ENCODE measurements at places on chromosomes 5 and 9.

- no peak for DNase-seq
These were observed 5.4 kb downstream of the NACC2 start for GRCh38 chr9:136089697-136090045.

DNA sequence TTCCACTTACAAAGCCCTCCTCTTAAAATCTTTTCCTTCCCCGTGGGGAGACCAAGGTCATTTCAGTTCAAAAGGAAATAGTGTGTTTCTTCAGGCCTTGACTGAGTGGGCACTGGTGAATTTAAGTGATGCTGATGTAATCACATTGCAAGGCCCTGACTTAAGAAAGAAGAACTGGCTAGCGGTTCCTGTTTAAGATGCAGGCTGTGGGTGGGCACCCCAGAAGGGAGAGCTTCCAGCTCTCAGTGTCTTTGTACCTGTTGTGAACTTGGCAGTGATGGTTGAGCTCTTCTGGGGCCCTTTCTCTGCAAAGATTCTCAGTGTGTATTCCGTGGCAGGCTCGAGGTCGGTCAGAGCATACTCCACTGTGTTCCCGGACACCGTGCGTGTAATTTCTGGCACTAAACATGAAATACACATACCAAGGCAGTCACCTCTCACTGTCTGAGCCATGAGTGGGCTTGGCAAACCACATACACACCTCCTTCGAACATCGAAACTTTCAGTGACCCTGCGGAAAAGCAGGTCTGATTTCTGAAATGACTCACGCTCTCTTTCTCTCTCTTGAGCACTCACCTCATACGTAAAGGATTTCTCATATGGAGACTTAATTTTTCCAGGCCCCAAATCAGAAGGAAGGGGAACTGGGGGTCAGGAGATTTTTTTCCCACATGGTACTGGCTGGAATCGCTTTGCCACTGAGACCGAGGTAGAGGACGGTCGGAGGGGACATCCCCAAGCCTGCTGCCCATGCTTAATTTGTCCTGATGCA lies 81.9 kb downstream of the TNC start:
- no peak for DNase-seq

DNA sequence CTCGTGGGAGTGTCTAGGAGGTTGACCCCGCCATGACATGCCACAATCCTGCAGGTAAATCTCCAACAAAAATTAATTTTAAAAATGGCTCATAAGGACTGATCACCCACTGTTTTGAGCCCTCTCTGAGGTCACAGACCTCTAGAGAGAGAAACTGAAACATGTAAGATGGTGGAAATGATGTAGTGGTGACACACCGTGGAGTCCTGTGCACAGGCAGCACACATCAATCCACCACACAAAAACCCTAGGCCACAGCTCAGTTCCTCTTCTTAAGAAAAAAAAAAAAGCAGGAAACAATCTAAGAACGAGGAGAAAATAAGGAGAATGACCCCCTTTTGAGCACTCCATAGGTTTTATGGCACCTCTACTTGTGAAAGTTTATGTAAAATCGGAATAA lies 93.8 kb upstream of the FAM120A start:
- DNase-seq: no peak

DNA sequence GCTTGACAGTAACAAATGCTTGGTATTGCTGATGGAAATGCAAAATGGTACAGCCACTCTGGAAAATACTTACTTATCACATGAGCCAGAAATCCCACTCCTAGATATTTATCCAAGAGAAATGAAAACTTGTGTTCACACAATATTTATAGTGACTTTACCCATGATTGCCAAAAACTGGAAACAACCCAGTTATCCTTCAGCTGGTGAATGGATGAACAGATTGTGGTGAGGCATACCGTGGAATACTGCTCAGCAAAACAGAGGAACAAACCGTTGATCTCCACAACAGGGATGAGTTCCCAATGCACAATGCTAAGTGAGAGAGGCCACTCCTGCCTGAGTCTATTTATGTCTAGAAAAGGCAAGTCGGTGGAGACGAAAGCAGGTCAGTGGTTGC lies 40.5 kb upstream of the LRRC14B start:
- no peak for DNase-seq

- DNase-seq: no peak
These were observed 247.5 kb downstream of the DOCK8 start for GRCh38 chr9:462121-462520.

DNA sequence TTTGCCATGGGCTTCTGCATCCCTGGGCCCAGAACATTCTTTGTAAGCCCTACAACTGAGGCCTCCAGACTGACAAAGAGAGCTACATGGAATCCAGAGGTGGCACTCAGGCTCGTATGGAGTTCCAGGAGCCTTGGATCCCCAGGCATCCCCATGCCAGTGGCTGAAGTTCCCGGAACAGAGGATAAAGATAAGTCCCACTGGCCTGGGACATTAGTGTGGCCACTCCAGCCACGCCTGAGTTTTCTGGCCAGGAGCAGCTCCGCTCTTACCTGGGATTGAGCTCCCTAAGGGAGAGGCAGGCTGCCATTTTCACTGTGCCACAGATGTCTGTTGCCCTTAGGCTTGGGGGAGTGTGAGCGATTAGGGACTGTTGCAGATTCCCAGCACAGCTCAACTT lies 656.3 kb upstream of the FAM174A start:
- no peak for DNase-seq

DNA sequence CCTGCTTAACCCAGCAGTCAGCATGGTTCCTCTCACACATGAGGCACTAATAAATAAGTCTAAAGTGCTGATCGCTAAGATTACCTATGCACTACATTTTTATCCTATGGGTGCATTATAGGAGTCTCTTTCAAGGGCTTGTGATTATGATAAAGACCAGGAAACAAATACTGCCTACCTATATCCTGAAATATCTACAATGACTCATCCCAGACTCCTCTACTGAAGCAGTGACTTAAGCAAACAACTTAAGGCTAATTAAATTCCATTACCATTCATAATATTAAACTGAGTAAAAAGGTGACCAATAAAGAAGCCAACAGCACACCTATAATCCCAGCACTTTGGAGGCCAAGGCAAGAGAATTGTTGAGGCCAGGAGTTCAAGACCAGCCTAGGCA lies 338.4 kb downstream of the DNAH5 start:
- DNase-seq: peak; percentile 27

- no peak for DNase-seq
These were observed 808.4 kb downstream of the CDH18 start for GRCh38 chr5:19179571-19179970.

- no peak for DNase-seq
These were observed 287.9 kb downstream of the MSX2 start for GRCh38 chr5:175012267-175012666.

DNA sequence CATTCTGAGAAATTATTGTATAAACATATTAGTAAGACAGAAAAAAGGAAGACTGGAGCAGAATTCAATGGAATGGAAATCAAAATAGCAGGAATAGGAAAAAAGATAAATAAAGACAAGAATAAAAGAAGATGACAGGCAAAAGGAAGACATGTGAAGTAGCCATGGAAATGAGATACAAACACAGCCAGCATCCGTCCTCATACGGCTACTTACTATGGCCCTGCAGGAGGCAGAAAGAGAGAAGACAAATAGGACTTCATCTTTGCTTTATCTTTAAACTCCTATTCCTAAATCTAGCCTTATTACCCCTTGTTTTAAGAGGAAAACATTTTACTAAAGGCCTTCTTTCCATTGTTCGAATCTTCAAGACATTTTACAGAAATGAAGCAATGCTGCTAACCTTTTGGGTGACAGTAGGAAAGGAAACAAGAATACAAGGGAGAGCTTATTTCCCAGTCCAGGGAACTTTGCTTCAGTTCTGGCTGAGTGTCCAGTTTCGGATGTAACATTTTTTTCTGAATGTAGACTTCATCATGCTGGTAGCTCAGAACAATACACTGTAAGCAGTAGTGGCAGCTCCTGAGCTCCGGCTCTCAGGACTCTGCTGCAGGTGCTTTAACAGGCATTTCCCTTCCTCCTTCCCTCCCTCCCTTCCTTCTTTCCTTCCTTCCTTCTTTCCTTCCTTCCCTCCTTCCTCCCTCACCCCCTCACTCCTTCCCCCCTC lies 106.4 kb upstream of the SLC12A2 start:
- DNase-seq: no peak

- no peak for DNase-seq
These were observed 323.9 kb upstream of the RORB start for GRCh38 chr9:74173284-74173683.

GRCh38 chr5:61817472-61818326 lies 485.6 kb downstream of the ZSWIM6 start:
- peak; percentile 15 for DNase-seq

DNA sequence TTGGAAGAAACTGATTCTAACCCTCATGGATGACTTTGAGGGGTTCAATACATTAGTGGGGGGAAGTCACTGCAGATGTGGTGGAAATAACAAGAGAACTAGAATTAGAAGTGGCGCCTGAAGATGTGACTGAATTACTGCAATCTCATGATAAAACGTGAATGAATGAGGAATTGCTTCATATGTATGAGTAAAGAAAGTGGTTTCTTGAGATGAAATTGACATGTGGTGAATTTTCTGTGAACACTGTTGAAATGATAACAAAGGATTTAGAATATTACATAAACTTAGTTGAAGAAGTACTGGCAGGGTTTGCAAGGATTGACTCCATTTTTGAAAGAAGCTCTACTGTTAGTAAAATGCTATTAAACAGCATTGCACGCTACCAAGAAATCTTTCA lies 113.0 kb downstream of the UGCG start:
- no peak for DNase-seq

DNA sequence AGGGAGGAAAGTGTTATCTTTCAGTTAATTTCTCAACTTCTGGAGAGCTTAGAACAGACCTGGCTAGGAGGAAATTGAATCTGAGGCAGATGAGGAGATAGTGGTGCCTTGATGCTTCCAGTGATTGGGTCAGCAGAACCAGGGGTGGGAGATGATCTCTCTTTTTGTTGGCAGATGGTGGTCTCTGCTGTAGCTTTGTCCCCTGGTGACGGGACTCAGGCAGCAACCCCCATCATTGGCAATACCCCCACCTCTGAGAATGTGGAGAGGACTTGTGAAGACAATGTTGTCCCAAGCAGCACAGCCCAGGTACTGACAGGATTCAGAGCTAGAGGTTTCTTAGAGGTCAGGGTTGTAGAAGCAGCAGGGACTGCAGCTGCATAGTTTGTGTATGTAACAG lies 3.7 kb upstream of the PDCD6 start:
- DNase-seq: no peak

DNA sequence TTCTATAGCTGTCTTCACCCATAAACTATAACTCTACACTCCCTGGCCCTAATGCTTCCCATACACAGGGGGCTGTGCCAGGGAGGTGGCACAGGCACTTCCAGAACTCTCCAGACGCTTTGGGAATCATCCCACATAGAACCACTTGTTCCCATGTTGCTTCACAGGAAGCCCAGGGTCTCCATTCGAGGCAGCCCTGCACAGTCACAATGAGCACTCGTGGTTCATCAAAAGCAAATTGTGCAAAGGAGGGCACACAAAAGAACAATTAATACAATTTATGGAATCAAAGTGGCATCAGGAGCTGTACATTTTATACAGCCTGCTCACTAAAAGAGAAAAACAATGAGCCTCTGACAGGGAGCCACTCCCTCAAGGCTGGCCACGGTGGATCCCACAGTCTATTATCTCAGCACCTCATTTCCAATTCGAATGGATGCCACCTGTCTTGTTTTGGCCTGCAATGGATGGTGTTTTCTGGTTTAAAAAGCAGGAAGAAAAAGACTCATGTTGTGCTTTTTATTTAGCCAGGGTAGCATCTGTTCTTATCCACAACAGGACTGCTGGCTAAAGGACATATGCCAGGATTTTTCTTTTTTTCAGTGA lies 354.8 kb downstream of the ENC1 start:
- DNase-seq: no peak

GRCh38 chr5:14753292-14753691 lies 88.8 kb downstream of the OTULIN start:
- DNase-seq: no peak

DNA sequence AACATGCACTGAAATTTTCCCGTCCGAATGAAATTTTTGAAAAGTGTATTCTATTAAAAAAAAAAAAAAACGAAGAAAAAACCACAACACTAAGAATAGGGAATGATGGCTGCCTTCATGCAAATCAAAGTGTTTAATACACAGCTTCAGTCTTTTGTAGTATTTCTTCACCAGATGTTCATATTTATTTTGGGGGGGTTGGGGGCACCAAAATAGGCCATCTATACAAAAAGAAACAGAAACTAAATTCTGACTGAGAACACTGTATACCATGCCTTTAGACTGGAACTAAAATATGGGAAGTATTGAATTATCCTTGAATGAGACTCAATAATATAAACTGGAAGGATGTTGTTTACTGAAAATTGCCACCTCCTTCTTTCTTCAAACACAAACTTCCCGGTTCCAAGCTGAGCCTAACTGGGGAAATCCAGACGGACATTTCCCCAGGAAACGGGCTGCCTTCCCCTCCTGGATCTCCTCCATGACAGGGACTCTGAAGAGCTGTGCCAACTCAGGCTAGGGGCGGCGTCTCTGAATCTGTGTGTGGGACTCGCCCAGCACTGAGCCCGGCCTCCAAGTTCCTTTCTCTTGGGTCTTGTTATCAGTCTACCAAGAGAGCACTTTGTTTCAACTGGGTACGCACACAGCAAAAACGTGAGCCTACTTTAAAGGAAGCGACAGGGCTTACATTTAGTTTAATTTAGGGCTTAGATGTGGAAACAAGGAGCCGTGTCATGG lies 511.3 kb upstream of the ADAMTS16 start:
- no peak for DNase-seq

GRCh38 chr5:102801371-102801770 lies 46.3 kb downstream of the PAM start:
- no peak for DNase-seq

DNA sequence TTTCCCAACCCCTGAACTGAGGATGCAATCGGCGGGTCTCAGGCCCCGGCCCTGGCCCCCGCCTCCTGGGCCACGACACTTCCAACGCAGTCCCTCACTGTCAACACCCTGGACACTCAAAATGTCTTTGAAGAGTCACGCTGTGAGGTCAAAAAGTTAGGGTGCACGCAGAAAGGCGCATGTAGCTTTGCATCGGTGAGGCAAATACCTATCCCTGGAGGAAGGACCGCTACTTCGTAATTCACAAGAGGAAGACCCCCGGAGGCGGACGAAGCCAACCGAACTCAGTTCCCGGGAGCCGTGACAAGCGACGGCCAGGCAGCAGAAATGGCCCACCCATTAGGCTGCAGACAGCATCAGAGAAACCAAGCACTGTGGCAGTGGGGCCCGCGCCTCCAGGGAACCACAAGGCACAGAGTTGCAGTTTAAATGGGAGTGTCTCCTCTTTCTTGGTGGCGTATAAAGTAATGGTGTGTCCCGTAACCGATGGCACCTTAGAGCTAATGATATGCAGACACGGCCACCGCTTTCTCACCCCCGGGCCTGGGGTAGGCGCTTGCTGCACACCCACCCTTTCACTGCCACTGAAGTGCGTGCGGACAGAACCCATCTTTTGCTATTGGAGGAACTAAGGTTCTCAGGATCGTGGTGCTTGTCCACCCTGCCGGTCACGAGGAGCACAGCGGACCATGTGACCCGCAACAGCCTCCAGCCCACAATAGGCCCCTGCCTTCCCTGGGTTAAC lies 9.0 kb downstream of the ADAMTS2 start:
- no peak for DNase-seq

GRCh38 chr5:103780794-103781193 lies 218.2 kb upstream of the NUDT12 start:
- no peak for DNase-seq
